Sigmoid colon (tissue), 7 donors: ENCODE measurements at places on chromosomes 12 and 14. TPM values are rescaled to one million over a fixed set of nuclear protein-coding genes. Genes with fewer than 3 reads are reported as not detected.
A peak's percentile ranks its signal among the peaks of the same experiment; 100 is the strongest.

The NR4A1 gene
- 157 TPM for total RNA-seq

The PCED1B gene
- total RNA-seq: 8.8 TPM

The RTL1 gene
- total RNA-seq: not detected

The AICDA gene
- total RNA-seq: not detected

The FSCB gene
- not detected for total RNA-seq

GRCh38 chr14:64838656-64839055 lies 41.1 kb downstream of the SPTB start:
- DNase-seq: no peak

- DNase-seq: no peak
Measured at GRCh38 chr14:38003746-38004609, 203.7 kb upstream of the SSTR1 start.

DNA sequence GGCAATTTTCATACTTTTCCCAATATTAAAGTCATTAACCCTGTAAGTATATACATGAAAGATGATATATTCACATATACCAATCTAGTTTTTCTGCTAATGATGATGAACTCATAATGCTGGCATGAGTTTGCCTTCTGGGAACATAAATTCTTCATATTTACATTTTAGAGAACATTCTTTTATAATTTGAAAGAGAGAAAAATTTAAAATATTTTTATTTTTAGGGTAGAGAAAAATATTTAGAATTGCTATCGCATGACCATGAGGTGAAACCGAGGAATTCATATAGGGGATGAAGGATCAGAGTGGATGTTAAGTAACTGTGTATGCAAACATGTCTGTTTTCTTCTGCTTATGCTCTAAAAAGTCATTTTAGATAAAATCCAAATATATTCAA lies 825.3 kb upstream of the FLRT2 start:
- DNase-seq: no peak

GRCh38 chr12:125549836-125550235 lies 484.6 kb downstream of the AACS start:
- no peak for DNase-seq

DNA sequence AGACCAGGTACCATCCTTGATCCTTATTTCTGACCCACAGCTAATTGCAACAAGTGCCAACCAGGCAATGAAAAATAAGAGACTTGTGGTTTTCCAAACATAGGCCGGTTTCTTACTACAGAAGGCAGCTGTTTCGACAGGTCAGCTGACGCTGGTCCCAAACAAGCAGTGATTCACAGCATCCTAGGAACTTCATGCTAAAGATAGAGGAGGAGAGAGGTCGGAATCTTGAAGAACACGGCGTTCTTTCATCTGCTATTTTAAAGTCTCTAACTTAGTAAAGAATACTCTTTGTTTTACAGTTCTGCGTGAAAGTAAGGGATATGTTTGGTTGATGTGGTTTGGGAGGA lies 28.1 kb upstream of the ADGRD1 start:
- no peak for DNase-seq

GRCh38 chr12:64051057-64051456 lies 171.0 kb downstream of the KICS2 start:
- DNase-seq: no peak

DNA sequence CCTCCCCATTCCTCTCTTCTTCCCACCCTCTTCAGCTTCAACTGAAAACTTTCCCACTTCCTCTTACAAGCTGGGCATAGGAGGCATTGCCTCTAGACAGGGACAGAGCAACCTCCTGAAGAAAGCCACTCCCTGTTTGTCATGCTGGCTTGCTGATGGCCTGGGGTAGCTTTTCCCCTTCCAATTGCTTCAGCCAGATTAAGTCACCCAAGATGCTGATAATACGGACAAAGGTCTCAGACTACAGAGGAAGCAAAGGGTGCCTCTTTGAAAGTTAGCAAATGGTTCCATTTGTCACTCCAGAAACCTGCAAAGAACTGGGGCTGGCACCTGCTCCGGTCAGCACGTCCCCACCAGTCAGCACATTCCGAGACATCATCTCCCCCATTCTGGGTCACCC lies 6.0 kb downstream of the KRT2 start:
- DNase-seq: no peak

GRCh38 chr14:53304726-53305381 lies 151.7 kb upstream of the DDHD1 start:
- DNase-seq: peak; percentile 63

DNA sequence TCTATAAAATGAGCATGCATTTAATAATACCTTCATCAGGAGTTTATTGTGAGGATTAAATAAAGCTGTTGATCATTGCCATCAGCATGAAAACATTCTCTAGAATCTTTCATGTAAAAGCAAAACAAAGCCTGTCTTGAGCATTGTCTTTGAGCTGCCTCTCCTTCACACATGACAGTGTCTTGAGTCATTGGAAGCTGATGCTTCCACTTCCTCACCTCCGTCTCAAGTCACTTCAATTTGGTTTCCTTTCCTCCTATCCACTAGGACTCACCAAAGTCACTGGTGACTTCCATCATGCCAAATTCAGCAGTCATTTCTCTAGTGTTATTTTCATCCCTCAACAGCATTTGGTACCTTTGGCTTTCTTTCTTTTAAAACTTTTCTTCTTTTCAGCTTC lies 31.6 kb upstream of the MYBPC1 start:
- no peak for DNase-seq

DNA sequence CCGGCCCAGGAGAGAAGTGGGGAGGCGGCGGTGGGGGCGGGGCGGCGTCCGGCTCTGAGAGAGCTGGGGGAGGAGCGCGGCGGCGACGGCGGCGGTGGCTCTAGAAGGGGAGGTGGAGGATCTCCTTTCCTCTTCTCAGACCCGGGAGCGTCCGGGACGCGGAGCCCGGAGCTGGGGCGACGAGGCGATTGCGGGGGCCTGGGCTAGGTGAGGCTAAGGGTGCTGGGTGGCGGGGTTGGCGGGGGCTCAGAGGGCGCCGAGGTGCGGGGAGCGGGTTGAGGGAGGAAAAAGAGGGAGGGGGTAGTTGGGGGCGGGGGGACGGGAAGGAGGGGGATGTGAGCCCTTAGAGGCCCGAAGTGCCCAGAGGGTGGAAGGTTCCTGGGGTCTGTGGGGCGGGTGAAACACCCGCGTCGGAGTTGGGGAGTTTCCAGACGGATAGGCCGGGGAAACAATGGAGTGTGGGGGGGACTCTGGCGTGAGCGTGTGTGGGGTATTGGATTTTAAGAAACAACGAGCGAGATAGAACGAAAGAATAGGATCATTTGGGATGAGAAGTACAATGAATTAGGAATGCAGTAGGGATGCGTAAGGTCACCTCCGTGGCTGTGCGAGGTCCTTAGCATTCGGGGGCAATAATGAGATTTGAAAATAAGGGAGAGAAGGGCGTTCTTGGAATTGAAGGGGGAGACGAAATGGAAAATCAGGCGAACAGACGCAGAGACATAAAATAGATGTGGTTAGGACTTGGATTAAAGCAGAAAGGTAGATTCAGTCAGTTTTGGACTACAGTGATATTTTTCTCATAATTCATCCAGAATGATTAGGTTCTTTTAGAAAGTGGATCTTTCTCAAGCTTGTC lies at the start of gene SPATS2:
Gene SPATS2, plus strand, starts transcription at position 82 of the 859 bp plus-strand sequence. CDS start 93,551 bp downstream, outside the sequence.
- peak; percentile 97 for DNase-seq

DNA sequence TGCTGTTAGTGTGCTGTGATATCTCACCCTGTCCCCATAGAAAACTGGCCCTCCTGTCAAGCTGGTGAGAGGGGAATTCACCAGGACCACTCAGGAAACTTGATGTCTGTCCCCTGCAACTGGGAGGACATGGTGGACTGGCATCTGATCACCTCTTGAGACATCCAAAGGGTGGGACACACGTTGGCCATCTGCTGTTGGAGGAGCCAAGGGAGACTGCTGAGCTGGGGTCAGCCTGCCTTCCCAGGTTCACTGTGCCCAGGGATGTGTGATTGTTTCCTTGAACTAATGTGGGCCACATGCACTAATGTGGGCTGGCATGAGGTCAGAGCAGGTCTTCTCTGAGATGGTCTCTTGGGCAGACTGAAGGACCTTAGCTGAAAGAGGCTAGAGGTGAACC lies 16.7 kb upstream of the TMEM229B start:
- DNase-seq: no peak

DNA sequence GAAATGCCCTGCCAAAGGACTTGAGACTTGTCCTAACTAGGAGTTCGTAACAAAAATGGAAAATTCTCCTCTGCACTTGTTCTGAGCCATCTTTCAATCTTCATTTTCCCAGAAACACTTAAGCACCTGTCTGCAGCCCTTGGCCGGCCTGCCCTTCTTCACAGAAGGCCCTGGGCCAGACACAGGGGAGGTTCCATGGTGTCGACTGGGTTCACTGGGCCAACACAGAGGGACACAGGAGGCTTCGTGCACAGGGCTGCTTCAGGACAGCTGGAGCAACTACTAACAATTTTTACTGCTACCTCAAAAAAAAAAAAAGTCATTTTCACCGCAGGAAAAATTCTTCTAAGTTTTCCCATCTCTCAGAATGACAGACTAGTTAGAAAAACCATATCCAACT lies 19.6 kb downstream of the NID2 start:
- no peak for DNase-seq
